ENCODE measurements at places on chromosomes 5 and 9.

- no peak for DNase-seq
These were observed 44.8 kb upstream of the PTPN3 start for GRCh38 chr9:109542922-109543321.

GRCh38 chr9:1550636-1551035 is 464.5 kb upstream of the SMARCA2 start:
- DNase-seq, result no peak

DNA sequence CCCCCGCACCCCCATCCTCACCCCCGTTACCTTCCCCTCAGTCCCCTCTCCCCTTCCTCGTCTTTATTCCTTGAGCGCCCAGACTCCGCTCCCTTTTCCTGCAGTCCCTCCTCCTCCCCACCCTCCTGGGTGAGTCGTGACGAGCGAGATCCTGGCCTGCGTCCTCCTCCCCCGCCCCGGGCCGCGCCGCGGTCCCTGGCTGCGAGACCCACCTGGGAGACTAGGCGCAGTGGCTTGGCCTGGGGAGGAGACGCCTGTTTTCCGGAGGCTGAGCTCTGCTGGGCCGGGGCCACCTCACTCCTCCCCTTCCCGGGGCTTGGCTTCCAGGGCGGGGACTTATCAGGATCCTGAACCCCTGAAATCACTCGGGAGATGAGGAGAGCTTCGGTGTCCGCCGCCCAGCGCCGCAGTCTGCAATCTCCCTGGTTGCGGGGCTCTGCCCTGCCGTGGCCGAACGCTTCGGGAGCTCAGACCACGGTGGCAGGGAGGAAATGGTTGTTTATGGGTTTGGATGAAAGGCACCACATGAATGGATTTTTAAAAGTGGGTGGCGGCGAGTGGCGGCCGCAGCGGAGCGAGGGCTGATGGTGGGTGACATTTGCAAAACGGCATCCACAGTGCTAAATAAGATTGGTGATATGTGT is 984 bp downstream of the STXBP1 start:
- DNase-seq, result peak; percentile 30

DNA sequence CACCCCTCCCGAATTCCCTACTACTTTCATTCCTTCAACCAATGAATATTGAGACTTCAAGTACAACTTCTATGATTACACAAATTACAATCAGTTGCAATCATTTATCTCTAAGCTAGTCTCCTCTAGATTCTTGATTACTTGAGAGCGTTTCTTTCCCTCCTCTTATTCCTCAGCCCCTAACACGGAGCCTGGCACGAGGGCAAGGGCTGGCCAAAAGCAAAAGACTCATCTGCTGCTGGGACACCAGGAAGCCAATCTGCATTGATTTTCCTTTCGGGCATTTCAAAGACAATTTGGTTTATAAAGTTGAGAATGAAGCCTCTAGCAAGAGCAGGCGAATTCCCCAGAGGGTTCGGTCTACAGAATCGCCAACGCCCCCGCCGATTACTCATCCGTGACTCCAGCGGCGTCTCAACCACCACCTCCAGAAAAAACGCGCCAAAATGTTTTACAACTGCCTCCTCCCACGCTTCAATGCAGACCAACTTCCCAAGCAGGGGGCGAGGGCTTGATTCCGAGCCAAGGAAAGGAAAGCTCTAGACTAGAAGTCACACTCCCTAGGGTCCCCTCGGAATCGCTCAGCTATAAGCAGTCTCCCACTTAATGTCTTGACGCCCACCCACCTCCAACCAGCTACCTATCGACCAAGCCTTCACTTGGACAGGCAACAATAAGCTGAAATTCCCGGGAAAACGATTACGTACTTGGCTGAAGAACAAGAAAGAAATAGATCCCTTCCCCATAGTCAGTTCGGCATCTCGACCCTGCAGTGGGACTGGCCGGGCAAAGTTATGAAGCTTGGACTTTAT is 1.5 kb downstream of the PCSK1 start:
- no peak for DNase-seq

DNA sequence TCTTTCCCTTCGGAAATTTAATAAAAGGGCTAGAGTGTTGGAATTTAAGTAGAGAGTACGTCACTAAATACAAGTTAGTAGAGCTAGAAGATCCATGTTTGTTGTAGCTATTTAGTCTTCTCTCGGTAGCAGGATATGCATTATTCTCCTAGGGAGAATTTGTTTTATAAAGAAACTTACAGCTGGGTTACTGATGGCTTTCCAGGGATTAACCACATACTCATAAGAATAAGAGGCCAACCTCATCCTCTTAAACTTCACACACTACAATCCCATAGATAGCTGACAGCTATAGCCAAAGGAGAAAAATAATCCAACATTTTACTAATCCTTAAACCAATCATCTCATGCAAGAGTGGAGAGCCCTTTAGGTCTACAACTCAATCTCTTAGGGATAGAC is 43.0 kb downstream of the TLE1 start:
- DNase-seq, result no peak

All from caudate nucleus (tissue), 63 donors.